GM12891 (cell line): ENCODE measurements at places on chromosomes 16 and 17.

DNA sequence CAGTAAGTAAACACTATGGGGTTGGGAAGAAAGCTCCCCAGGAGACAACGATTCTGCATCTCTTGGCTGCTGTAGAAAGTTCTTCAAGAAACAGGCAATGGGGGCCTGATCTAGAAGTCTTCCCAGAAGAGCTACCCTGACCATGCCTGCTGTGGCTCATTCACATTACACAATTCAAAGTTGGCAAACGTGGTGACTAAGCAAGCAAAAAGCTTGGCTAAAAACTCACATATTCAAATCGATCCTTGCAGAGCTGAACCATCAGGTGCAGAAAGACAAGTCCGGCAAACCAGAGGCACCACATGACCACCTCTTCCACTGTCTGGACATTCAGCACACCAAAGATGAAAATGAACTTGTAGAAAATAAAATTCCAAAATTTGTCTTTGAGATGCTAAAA, 16.1 kb downstream of the AMFR start:
- DNase-seq: no peak

- DNase-seq: no peak
Measured at GRCh38 chr16:74667255-74667700, 601 bp upstream of the RFWD3 start.

- DNase-seq: no peak
Measured at GRCh38 chr17:77693776-77694175, 264.7 kb upstream of the TNRC6C start.

- no peak for DNase-seq
Measured at GRCh38 chr17:58702045-58702476, 9.7 kb downstream of the RAD51C start.

GRCh38 chr16:50381679-50382440, 13.1 kb upstream of the BRD7 start:
- DNase-seq: no peak

DNA sequence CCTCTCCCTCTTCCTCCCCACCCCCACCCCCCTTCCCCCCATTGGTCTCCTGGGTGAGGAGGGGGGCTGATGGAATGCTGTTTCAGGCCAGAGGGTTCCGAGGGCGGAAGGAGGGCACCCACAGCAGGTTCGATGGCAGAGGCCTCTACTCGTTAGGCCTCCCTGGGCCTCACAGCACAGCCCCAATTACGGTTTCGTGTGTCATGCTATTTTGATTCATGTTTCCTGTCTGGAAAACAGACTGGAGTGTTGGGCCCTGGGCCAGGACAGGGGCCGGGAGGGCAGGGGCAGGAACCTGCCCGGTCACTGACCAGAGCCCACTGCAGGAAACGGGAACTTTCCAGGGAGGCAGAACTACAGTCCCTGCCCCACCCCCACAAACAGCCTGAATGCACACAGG, 138.2 kb downstream of the C16orf95 start:
- no peak for DNase-seq

GRCh38 chr16:57301126-57301817, 16.8 kb upstream of the PLLP start:
- no peak for DNase-seq

DNA sequence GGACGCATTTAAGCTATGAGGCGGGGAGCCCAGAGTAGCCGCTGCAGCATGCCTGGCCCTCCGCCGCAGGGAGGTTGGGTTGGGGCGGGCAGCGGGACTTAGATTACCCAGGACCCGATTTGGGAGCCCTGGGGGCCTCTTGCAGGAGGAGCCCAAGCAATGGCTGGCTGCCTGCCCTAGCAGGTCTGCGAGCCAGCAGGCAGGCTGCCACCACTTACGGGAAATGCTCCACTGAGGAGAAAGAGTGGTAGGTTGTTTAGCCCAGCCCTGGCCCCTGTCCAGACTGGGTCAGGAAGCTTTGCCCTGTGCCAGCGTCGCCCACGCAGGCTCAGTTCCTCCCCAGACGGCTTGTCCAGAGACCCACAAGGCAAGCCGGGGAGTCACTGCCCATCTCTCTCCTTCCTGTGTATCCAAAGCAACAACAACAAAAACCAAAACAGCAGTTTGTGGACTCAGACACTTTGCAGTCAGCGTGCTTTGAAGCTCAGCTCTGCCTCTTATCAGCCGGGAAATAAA, 10.3 kb upstream of the TVP23A start:
- no peak for DNase-seq

GRCh38 chr17:44211281-44212265, 7.9 kb downstream of the UBTF start:
- DNase-seq: no peak

GRCh38 chr17:38353086-38353604, 1.5 kb downstream of the SOCS7 start:
- no peak for DNase-seq

DNA sequence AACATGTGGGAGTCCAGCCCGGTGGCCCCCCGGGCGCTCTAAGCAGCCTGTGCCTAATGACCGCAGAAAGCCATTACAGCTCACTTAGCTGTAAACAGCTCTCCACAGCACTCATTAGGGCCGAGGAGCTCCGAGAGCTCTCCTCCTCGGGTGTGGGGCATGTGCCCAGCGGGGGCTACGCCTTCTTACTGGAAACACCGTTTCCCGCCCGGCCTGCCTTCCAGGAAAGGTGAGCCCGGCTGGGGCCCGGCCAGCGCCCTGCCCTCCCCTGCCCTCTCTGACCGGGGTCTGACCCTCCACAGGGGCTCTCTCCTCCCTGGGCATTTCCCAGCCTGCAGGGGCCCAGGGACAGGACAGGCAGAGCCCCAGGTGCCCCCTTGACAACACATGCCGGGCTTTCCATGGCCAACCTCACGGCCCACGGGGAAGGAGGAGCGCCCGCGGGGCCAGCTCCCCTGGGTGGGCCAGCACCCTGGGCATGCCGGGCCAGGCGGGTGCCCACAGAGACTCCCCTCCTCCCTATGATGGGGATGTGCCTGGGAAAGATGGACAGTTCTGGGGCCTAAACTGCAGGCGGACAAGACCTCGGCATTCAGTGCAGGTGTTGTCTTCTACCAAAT, 72.6 kb downstream of the SDK2 start:
- DNase-seq: no peak

DNA sequence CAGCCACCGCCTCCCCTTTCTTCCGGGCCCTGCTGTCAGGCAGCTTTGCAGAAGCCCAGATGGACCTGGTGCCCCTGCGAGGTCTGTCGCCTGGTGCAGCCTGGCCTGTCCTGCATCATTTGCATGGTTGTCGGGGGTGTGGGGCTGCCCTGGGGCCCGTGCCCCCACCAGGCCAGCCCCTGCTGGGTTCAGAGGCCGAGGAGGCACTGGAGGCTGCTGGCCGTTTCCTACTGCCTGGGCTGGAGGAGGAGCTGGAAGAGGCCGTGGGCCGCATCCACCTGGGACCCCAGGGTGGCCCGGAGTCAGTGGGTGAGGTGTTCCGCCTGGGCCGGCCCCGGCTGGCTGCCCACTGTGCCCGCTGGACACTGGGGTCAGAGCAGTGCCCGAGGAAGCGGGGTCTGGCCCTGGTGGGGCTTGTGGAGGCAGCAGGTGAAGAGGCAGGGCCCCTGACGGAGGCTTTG, 5.5 kb upstream of the TGFB1I1 start:
- DNase-seq: no peak

DNA sequence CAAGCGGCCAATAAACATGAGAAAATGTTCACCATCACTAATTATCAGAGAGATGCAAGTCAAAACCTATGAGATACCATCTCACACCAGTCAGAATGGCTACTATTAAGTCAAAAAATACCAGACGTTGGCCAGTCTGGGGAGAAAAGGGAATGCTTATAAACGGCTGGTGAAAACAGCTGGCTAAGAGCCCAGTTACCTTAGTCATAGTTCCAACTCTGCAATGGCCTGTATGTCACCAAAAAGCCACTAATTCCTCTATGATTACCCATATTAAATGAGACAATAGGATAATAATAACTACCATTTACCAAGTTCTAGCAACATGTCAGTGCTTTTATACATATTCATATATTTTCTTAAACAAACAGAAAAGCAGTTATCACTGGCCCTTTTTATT, 42.9 kb upstream of the CDRT4 start:
- no peak for DNase-seq

DNA sequence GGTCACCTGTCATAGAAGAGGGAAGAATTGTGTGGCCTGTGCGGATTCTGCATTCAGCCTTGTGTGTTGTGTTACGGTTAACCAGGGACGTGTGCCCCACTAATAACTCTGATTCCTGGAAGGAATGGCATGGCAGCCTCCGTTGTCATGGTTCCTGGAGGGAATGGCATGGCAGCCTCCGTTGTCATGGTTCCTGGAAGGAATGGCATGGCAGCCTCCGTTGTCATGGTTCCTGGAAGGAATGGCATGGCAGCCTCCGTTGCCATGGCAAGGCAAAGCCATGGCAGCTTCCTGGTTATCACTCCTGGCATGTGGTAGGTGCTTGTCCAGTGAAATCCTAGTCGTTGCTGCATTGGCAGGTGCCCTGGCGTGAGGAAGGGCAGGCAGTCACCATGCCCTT, 8.9 kb downstream of the SPG7 start:
- DNase-seq: no peak

GRCh38 chr16:27267037-27267677, 1.4 kb downstream of the NSMCE1 start:
- DNase-seq: no peak

GRCh38 chr16:57485916-57486857, at the start of gene DOK4:
Gene DOK4 (minus strand): TSS chr16:57486493. CDS start chr16:57479507, 6,986 bp downstream.
- DNase-seq: peak; percentile 97

GRCh38 chr16:84595052-84595481, 22.8 kb downstream of the COTL1 start:
- DNase-seq: no peak

DNA sequence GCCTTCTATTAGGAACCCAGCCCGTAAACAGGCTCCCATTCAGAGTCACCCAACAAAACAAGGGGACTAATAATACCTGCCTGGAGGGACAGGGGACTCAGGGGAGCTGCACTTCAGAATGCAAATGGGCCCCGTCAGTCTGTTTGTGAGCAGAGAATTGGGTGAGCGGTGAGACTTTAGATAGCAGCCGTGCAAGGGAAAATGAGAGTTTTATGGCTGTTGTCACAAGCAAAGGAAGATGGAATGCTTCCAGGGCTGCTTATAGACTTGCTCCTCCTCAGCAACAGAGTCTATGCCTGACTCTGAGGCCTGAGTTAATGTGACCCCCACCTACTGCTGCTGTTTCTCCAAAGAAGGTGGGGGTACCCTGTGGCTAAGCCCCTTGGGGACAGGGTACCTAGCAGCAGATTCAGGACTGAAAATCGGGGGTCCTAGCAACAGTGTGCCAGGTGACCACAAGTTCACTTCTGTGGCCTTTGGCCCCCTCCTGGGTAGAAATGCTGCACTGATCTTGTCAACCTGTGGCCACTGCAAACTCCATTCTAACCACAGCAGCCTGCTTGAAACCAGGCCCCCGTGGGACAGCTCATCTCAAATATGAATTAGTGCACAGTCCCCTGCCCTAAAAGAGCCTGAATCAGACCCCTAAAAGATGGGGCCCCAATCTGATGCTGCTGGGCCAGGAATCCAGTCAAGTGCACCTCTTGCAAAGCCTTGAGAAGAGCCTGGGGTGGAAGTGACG, 126.4 kb downstream of the C16orf78 start:
- no peak for DNase-seq

- no peak for DNase-seq
Measured at GRCh38 chr16:87976665-87977064, 25.4 kb downstream of the BANP start.

- no peak for DNase-seq
Measured at GRCh38 chr17:67555855-67556254, 161.9 kb upstream of the NOL11 start.

GRCh38 chr17:17749025-17749772, 67.9 kb downstream of the RAI1 start:
- no peak for DNase-seq

DNA sequence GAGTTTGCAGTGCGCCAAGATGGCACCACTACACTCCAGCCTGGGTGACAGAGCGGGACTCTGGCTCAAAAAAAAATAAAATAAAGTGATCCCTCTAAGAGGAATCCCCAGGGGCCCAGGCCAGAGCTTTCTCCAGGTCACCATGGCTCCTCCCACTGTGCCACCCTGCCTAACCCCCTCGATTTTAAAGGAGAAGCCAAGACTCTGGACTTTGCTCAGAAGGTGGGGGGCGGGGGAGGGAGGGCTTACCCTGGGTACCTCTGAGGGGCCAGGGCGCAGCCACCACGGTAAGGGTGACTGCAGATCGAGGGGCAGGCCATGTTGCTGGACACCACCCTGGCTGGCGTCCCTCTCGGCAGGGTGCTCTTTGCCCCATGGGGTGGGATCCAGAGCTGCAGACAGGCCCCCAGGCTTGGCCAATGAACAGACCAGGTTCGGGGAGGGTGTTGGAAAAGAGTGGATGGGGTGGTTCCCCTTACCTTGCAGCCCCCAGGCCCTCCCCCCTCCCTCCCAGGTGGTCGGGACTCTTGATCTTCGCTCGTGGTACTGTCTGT, 455 bp upstream of the GRB7 start:
- no peak for DNase-seq

DNA sequence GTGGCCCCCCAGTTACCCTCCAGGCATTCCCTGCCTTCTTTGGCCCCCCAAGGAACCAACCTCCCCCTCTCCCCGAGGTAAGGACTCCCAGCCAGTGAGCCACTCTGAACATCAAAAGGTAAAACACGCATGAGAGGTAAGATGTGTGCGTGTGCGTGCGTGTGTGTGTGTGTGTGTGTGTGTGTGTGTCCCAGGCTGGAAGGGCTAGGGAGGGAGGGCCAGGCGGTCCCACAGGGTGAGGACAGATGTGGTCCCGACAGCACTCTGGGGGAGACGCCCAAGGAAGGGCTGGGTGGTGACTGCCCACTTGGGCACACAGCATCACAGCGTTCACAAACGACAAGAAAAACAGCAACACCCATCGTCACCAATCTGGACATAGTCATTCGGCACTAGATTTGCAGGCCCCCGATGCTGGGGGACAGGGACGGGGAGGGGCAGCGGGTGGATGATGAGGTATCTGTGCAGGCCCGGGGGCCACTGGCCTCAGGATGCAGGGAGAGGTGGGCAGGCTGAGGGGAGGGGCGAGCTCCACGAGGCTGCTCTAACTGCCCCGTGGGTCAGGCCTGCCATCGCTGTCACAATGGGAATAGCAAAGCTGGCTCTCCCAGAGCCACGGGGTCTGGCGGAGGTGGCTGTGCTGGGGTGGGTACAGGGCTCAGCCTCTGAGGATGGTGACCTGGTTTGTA, 16.3 kb downstream of the MNT start:
- DNase-seq: no peak
